LHCN-M2 (cell line): ENCODE measurements at places on chromosomes 12 and 14. TPM values are rescaled to one million over a fixed set of nuclear protein-coding genes. Genes with fewer than 3 reads are reported as not detected.

- DNase-seq, result no peak
Observed at GRCh38 chr12:57152639-57153038, 5.2 kb upstream of the LRP1-AS start.

DNA sequence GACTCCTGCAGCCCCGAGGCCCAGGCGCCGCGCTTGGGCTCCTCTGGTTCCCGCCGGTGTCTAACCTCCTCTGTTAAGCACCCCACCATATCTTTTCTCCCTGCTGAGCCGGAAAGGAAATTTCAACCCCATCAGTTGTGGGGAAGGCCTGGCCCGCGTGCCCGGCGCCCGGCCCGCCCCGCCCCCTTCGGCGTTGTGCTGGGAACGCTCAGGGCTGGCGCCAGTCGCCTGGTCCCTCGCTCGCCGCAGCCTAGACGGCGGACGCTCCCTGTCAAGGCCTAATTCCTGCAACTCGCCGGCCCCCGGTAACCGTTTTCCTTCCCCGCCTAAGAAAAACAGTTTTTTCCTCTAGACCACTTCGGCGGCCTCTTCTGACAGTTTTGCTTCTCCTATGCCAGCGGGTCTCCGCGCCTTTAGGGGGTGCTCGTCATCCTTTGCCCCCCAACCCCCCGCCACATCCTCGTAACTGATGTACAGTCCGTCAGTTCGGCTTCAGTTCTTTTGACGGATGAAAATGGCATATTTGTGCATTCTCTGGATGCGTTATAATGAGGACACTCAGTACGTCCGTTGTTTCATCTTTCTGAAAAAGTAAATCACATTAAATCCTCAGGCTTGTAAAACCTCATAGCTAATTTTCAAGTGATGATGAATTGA is 506 bp upstream of the NAP1L1 start:
- DNase-seq, result no peak

DNA sequence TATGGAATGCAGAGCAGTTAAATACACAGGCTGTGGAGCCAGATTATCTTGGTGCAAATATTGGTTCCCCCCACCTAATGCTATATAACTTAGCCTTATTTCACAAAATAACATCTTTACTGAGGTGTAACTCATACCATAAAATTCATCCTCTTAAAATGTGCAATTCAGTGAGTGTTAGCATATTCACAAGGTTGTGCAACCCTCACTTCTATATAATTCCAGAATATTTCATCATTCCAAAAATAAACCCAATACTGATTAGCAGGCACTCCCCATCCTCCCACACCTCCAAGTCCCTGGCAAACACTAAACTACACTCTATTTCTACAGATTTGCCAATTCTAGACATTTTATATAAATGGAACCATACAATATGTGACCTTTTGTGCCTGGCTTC is 116.3 kb upstream of the CNTN1 start:
- no peak for DNase-seq

GRCh38 chr12:131860472-131861260 is 32.5 kb downstream of the MMP17 start:
- DNase-seq, result peak; percentile 52

- no peak for DNase-seq
Observed at GRCh38 chr14:69152902-69153151, at the start of gene DCAF5. Gene DCAF5, minus strand, starts transcription at chr14:69153119. Its CDS starts 141 bp downstream, at chr14:69152978.

- DNase-seq, result peak; percentile 50
Observed at GRCh38 chr12:89084751-89085150, 267.6 kb downstream of the DUSP6 start.

DNA sequence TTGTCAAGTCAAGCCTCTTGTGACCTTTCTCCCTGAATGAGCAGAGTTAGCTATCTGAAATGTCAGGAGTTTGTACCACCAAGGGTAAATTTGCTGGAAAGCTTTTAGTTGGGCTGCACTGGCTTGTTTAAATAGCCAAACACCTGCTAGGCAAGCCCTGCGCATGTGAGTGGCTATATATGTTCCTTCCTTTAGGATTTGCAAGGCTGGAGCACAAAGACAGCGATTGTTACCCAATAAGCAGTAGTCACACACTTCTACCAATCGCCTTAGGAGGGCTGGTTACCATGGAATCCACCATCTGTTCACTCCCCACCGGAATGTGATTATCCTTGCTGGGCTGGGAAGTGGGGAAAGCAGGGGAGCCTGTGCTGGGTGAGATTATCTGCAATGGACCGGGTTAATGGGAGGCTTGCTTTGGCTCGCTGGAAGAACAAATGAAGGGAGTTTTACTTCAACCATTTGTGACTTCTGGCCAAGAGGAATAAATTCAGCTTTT is 102.5 kb downstream of the FGD4 start:
- DNase-seq, result peak; percentile 91

- no peak for DNase-seq
Observed at GRCh38 chr12:2638273-2639019, 156.3 kb upstream of the FKBP4 start.

Gene DLGAP5
- total RNA-seq, result 91.2 and 97.3 TPM in 2 replicates

Gene PCED1B
- total RNA-seq, result 0.64 and 0.80 TPM in 2 replicates

Gene GALNT9
- 0.63 and 0.64 TPM in 2 replicates for total RNA-seq

Gene HOXC10
- total RNA-seq, result 6.9 and 7.5 TPM in 2 replicates
